Stimulated activated CD4-positive, alpha-beta T cell treated with anti-CD3 and anti-CD28 coated beads, Interleukin-2, amount 100 ng/mL, for 24 hours (primary cell): ENCODE measurements at places on chromosomes 2 and 18.

GRCh38 chr2:165874445-165875039, 79.0 kb downstream of the TTC21B start:
- no peak for DNase-seq

GRCh38 chr2:46781468-46782189, 134.0 kb downstream of the MCFD2 start:
- DNase-seq, result no peak

DNA sequence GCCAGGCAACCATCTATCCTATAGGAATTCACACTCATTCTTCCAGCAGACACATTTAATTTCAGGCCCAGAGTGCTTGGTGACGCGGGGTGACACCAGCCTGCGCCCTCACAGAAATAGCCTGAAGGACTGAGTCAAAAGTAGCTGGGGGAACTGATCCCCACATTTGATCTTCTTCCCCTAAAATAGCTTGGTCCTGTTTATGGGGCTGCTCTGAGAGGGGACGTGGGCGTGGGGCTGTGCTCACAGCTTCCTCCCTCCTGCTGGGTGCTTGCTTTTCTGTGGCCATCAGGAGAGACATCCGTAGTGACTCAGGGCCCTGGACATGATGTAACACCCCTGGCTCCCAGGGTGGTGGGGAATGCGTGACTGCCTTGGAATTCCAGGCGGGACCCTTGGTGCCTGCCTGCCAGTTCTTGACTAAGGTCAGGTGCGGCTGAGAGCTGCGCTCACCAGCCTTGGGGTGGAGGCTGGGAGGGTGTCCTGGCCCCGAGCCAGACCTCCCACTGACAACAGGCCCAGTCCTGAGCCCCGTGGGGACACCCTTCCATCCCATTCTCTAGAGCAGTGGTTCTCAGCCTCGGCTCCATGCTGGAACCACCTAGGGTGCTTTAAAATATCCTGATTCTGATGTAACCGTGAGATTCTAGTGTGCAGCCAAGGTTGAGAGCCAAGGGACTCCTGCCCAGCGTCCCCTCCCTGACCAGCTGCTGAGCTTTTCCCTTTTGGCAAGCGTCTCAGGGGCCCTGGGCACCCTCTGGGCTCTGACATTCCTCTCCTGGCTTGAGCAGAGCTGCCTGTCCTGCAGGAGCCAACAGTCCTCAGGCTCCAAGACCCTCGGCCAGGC, 47.4 kb upstream of the SMAD7 start:
- DNase-seq, result no peak

GRCh38 chr18:31206787-31207381, 44.2 kb upstream of the DSC1 start:
- no peak for DNase-seq

GRCh38 chr18:4986066-4986465, 211.0 kb downstream of the AKAIN1 start:
- DNase-seq, result no peak

GRCh38 chr2:64392529-64392928, 61.4 kb upstream of the LGALSL start:
- no peak for DNase-seq

DNA sequence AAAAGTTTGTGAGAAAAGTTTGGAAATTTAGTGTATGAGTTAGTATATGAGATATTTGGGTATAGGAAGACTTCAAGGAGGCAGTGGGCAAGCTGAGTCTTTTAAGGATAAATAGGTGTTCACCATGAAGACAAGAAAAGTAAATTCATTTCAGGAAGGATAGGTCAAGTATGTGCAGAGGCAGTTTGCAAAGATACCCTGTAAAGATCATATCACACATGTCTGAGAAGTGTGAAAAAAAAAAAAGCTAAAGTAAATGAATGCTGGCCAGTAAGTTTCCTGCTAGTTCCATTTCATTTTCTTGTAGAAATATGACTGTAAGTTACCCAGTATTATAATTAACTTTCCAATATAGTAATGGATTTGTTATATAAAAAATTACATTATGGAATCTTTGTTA, 131.0 kb downstream of the PHLPP1 start:
- no peak for DNase-seq

- no peak for DNase-seq
Observed at GRCh38 chr2:97919858-97920257, 75.9 kb downstream of the TMEM131 start.

DNA sequence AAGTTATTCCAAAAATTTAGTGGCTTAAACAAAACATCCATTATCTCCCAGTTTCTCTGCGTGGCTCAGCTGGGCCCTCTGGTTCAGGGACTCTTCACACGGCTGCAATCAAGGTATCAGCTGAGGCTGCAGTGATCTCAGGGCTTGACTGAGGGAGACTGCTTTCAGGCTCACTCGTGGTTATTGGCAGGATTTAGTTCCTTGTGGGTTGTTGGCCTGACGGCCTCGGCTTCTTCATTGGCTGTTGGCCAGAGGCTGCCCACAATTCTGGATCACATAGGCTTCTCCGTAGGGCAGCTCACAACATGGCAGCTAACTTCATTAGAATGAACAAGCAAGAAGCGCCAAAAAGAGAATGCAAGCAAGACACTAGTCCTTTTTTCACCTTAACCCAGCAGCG, 90.1 kb downstream of the ABI2 start:
- no peak for DNase-seq

DNA sequence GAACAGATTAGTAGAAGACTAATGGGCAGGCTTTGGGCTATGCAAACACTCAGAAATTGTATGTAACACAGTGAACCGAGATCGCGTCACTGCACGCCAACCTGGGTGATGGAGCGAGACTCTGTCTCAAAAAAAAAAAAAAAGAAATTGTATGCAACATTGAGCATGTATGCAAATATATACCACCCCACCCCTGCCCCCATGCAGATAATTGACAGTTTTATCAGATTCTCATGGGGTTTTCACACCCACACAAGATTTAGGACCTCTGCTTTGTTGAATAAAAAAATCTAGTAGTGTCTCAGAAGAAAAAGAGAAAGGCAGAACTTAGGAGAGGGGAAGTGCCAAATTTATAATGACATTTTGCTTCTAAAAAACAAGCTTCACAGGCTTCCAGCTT, 131.6 kb upstream of the FN1 start:
- DNase-seq, result no peak

- peak; percentile 64 for DNase-seq
Observed at GRCh38 chr2:161166538-161167409, 6.5 kb downstream of the TANK start.

DNA sequence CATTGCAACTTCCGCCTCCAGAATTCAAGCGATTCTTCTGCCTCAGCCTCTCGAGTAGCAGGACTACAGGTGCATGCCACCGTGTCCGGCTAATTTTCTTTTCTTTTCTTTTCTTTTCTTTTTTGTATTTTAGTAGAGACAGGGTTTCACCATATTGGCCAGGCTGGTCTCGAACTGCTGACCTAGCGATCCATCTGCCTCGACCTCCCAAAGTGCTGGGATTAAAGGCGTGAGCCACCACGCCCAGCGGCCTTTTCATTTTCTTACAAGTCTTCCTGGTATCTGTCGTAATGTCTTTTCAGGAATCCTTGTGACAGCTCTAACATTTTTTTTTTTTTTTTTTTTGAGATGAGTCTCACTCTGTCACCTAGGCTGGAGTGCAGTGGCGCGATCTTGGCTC, 66.4 kb upstream of the EDAR start:
- DNase-seq, result no peak

- DNase-seq, result no peak
Observed at GRCh38 chr18:55069497-55069896, 110.2 kb upstream of the CCDC68 start.

DNA sequence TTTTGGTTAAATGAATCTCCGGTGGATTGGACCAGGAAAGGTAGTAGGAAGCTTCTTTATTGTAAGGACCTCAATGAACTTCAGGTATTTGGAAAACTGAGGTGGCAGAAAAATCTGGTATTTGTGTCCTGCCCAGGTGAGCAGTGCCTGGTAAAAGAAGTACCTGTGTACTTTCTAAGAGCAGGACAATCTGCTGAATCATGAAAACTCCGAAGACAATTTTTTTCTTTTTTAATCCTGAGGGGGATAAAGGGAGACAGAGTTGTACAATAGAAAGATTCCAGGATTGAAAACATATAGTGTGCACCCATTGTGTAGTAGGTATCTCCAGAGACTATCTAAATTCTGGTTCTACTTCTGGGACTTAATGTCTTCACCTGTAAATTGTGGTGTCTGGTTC, 191.8 kb upstream of the SPOPL start:
- DNase-seq, result no peak

- no peak for DNase-seq
Observed at GRCh38 chr2:33607251-33607721, 8.2 kb upstream of the FAM98A start.

- no peak for DNase-seq
Observed at GRCh38 chr2:111030260-111030891, 90.3 kb upstream of the BCL2L11 start.

GRCh38 chr2:151230627-151231140, 31.0 kb downstream of the RBM43 start:
- DNase-seq, result no peak

- no peak for DNase-seq
Observed at GRCh38 chr2:134973241-134974138, 54.9 kb downstream of the CCNT2 start.

GRCh38 chr2:9693196-9693491, 62.3 kb upstream of the YWHAQ start:
- peak; percentile 25 for DNase-seq

DNA sequence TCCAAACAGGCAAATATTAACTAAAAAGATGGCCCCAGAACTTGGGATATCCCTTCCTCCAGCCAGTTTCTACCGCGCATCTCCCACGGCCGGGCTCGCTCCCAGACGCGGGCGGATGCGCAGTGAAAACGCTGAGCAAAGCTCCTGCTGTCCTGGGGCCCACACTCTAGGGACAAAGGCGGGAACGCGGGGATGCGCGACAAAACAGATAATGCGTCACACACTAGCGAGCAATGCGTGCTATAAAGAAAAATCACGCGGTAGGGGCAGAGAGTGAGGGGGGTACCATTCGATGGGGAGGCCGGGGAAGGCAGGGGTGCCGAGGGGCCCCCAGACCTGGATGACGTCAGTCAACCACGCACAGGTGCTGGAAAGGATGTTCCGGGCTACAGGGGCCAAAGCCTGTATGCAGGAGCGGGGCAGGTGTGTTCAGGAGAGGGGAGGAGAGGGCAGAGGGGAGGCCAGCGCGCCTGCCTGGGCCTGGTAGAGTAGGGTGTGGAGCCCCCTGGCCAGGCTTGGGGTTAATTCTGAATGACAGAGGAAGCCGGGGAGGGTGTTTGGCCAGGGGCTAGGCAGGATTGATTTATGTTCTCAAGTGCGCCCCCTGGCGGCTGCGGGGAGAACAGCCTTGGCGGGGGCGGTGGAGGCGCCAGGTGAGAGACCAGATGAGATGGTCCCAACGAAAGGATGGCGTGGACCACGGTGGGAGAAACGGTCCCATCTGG, 14.9 kb upstream of the ITM2C start:
- DNase-seq, result peak; percentile 83

GRCh38 chr2:9889812-9890261, 46.6 kb downstream of the TAF1B start:
- DNase-seq, result no peak

GRCh38 chr18:8703092-8703709, 2.2 kb upstream of the MTCL1 start:
- DNase-seq, result peak; percentile 12

DNA sequence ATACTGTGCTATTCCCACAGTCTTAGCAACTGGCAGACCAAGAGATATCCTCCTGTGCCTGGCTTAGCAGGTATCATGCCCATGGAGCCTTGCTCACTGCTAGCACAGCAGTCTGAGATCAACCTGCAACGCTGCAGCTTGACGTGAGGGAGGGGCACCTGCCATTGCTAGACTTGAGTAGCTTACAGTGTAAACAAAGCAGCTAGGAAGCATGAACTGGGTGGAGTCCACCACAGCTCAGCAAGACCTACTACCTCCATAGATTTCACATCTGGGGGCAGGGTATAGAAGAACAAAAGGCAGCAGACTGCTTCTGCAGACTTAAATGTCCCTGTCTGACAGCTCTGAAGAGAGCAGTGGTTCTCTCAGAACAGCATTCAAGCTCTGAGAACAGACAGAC, 74.8 kb downstream of the AKAIN1 start:
- DNase-seq, result no peak

- DNase-seq, result peak; percentile 61
Observed at GRCh38 chr2:96144481-96145035, 682 bp downstream of the DUSP2 start.

- no peak for DNase-seq
Observed at GRCh38 chr18:500632-501405, at the start of gene COLEC12. Gene COLEC12, minus strand, starts transcription at chr18:500701. Its CDS starts 187 bp downstream, at chr18:500514.

DNA sequence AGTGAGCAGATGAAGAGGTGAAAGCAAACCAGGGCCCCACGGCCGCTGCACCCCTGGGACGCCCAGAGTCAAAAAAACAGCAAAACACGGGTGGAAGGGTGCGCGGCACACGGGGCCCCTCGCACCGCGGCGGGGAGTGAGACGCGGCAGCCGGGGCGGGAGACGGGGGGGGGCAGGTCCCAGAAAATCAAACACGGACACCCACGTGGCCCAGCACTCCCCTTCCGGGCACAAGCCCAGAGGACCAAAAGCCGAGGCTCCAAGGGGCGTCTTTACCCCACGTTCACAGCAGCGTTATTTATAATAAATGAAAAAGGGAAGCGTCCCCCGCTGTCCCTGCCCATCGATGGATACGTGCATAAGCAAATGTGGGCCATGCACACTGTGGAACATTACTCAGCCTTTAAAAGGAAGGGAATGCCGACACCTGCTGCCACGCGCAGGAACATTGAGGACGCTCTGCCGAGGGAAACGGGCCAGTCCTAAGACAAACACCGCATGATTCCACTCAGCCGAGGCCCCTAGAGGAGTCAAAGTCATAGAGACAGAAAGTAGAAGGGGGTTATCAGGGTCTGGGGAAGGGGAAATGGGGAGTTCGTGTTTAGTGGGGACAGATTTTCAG, 677 bp upstream of the COPS9 start:
- peak; percentile 52 for DNase-seq

DNA sequence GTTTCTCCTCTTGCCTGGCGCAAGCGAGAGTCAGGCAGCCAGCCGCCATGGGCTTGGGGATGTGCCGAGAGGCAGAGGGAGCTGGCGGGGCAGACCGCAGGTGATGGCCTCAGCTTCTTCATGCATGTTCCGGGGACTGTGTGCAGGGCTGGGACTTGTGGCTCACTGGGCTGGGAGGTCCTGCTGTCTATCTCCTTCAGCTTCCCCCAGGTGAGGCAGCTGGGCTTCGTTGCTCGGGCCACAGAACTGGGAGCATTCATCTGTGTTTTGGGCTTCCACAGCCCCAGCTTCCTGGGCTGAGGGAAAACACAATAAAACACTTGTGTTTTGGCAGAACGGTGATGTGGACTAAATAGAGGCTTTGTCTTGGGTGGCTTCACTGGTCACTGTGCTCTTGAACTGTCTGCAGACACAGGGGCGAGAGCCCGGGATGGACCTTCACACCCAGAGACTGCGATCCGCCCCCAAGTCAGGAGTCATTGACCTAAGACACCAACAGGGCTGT, 93.5 kb downstream of the DYSF start:
- no peak for DNase-seq

GRCh38 chr2:241035818-241036396, 37.5 kb downstream of the SNED1 start:
- DNase-seq, result no peak

- no peak for DNase-seq
Observed at GRCh38 chr2:33486544-33486943, 10.1 kb downstream of the RASGRP3 start.

DNA sequence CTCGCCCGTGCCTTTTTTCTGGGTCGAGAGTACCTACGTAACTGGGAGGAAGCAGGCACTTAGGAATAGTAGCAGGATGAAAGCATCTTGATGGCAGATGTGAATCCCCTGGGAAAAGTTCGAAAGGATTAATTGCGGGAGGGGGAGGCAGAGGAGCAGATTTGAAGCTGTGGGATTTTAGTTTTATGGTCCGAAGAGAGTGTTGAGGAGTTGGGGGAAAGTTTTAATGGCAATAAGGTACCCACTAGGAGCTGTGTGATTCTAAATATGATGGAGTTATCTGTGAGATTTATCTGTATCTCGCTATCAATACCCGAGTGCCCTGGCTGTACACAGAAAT, 1.1 kb downstream of the AGFG1 start:
- no peak for DNase-seq
